ENCODE measurements at places on chromosomes 1 and 21.

- DNase-seq, result no peak
Measured at GRCh38 chr1:27519331-27520258, 29.6 kb upstream of the WASF2 start.

GRCh38 chr1:208043691-208044181 is 132.8 kb upstream of the CD34 start:
- DNase-seq, result no peak

- no peak for DNase-seq
Measured at GRCh38 chr1:26044971-26045721, 772 bp downstream of the SLC30A2 start.

GRCh38 chr1:116401646-116402176 is 28.7 kb downstream of the ATP1A1 start:
- no peak for DNase-seq

- no peak for DNase-seq
Measured at GRCh38 chr1:54857141-54857540, 29.9 kb downstream of the DHCR24 start.

DNA sequence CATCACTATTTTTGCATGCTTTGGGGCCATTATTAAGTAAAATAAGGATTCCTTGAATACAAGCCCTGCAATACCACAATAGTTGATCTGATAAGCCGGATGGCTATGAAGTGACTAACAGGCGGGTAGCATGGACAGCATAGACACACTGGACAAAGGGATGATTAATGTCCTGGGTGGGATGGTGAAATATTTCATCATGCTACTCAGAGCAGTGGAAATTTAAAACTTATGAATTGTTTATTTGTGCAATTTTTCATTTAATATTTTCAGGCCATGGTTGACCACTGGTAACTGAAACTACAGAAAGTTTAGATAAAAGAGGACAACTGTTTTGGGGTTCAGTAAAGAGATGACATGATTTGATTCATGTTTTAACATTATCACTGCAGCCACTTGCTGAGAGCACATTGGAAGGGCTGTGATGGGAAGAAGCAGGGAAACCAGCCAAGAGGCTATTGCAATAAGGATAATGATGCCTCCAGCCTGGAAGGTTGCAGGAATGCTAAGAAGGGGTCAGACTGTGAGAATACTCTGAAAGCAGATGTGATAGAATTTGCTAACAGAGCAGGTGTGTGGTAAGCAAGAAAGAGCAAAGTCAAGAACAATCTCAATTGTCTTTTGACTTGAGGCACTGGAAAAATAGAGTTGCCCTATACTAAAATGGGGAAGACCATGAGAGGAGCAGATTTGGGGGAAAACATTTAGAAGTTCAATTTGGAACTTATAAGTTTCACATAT is 62.5 kb upstream of the TNFSF4 start:
- no peak for DNase-seq

DNA sequence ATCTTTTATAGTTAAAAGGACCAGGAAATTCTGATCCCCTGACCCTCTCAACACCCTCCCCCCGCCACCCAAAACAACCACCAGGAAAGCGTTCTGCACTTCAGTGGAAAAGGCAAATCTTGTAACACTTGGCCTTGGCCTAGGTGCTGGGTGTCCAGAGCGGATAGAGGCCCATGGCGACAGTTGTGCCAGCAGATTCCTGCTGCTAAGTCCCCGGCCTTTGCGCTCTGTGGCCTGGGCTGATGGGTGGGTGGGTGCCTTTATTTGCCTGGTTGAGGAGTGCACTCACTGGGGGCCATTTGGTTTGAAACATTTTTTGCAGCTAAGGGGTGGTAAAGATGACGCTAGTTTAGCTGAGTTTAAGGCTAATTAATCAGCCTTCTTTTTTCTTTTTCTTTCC is 127.9 kb upstream of the ERRFI1 start:
- no peak for DNase-seq

DNA sequence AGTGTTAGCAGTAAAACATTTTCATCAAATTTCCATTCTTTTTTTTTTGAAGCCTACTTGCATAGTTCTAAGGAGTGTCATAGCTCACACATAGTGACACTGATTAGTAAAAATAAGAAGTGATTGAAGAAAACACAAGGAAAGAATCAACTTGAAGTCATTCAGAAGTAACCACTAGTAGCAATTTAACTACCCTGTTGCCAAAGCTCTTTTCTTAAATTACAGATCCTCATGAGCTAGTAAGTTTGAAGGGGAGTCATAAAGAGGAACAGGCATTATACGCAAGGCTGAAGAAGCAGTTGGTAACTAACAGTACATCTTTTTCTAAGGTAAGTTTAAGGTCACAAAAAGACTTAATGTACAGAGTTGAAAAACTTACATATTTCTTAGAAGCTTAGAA is 332.2 kb downstream of the CHRM3 start:
- DNase-seq, result no peak

DNA sequence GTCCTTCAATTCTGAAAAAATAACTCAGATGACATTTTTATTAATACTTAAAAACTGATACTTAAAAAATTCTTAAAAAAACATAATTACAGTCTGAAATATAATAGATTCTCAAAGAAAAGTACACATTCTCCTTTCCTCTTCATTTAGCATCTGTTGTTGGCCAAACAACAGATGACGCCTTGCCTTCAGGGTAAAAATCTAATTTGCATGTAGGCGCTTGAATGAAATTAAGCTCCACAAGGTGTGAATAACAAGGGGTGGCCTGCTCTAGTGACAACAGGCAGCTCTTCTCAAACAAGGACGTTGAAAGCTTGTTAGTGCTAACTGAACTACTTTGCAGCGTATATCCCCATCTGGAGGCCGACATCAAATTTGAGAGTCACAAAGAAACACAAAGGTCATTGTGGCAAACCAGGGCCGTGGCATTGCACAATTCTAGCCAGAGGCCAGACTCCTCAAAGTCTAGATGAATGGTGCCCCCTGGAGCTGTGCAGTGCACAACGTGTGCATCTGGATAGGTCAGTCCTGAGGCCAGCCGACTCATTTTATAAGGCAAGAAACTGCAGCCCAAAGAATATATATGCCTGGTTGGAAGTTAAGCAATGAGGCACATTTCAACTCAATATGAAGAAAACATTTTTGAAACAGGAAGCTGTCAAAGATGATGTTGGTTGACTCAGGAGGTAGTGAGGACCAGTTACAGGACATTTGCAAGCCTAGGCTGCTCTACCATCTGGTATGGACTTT is 459.2 kb upstream of the RUNX1 start:
- DNase-seq, result no peak

Data from iPS DF 6.9 (cell line).